ENCODE measurements at places on chromosomes 1 and 21.

DNA sequence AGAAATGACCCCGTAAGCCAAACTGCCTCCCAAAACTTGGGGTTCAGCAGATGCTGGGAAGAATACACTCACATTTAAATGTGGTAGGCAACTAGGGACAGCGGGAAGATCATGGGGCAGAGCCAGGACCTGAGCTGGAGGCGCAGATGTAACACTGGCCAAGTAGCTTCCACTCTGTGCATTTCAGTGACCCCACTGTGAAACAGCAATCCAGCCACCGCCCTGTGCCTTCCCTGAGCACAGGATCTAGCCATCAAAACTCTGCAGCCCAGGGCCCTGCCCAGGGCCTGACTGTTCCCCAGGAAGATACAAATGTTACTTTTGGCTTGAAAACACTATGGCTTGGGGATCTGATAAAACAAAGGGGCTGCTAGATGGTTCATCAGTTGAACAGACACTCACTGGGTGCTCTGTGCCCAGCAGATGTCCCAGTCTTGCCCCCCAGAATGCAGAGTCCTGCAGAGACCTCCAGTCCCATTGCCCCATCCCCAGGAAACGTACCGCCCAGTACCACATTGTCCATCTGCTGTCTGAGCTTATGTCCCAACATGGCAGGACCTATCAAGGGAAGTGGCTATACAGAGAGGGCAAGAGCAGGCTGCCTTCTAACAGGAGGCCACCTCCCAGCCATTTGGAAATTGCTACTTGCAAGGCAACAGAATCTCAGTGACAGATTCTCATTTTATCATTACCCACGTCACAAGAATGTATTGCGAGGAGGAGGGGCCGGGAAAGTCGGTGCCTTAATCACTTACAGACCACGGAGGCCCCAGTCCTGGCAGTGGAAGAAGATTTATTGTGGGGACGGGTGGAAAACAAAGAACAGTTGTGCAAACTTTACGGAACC is 124.0 kb downstream of the DMRTB1 start:
- peak; percentile 87 for DNase-seq

DNA sequence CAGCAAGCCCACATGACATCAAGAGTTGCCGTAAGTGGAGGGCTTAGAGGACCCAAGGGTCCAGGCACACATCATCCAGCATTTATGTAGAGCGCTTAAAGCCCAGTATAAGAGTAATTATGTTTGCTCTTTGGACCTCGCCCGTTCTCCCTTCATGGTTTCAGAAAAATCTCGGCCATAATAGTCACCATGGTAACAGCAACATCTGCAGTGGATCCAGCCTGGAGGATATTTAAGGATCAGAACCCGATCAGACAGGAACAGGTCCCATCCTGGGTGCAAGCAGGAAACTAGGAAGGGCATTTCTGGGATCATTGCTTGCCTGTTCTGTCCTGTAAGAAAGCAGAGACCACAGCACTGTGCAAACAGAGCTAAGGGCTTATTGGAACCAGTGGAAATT is 89.9 kb upstream of the KAZN start:
- DNase-seq = no peak

GRCh38 chr1:26690157-26690556 is 5.7 kb upstream of the ARID1A start:
- no peak for DNase-seq

- DNase-seq = no peak
These were observed 32.1 kb downstream of the CD244 start for GRCh38 chr1:160830321-160831153.

DNA sequence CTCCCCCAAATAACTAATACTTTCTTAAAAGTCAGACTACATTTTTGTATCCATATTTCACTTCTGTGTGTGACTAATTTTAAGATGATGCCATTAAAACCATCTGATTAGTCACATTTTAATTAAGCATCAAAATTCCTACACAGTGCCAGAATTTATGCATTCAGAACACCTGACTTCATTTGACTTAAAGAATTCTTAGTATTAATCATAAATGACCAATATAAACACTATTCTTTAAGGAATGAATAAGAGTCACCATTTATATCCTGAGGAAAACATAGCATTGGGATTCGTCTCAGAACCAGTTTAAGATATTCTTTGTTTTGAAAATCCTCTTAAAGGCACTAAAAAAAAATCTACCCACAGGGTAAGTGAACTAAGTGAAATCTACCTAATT is 37.0 kb downstream of the TM2D1 start:
- DNase-seq = no peak

- no peak for DNase-seq
These were observed 76.8 kb upstream of the COX20 start for GRCh38 chr1:244758708-244759107.

DNA sequence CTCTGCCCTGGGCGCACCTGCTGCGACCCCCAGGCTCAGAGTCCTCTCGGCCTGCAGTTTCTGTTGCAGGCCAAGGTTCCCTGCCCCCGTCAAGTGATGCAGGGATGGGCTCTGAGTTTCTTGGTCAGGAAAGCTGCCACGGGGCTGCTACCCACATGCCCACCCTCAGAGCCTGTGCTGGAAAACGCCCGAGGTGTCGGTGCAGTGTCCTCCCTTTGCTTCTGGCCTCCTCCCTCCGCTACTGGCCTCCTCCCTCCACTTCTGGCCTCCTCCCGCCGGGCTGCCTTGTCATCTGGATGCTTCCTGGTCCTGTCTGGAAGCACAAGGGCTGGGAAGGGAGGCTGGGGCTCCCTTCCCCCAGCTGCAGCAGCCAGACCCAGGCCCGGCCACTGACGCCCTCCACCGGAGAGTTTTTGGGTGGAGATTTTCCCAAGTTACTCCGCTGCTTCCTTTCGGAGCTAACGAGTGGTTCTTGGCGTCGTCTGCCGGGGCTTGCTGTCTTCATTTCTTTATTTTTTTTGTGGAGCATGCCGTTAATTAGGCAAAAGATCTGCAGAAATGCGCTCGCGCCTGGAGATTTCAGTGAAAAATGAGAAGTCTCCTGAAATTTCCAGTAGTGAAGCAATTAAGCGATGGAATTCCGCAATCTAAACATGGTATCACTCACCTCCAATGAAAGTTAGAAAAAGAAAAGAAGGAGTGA is 17.4 kb downstream of the PRDM16 start:
- no peak for DNase-seq

DNA sequence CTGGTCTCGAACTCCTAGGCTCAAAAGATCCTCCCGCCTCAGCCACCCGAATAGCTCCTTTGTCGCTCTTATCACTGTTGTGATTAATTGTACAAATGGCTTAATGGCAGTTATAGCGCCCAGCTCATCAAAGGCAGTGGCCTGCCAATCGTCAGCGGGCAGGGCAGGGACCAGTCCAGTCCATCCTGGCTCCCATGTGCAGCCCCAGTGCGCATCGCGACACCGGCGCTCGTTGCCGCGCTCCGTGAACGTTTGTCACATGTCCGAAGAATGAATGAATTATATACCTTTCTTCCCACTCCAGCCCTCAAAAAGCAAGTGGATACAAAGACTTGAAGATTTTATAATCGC is 18.4 kb downstream of the MTX1 start:
- DNase-seq = peak; percentile 25

DNA sequence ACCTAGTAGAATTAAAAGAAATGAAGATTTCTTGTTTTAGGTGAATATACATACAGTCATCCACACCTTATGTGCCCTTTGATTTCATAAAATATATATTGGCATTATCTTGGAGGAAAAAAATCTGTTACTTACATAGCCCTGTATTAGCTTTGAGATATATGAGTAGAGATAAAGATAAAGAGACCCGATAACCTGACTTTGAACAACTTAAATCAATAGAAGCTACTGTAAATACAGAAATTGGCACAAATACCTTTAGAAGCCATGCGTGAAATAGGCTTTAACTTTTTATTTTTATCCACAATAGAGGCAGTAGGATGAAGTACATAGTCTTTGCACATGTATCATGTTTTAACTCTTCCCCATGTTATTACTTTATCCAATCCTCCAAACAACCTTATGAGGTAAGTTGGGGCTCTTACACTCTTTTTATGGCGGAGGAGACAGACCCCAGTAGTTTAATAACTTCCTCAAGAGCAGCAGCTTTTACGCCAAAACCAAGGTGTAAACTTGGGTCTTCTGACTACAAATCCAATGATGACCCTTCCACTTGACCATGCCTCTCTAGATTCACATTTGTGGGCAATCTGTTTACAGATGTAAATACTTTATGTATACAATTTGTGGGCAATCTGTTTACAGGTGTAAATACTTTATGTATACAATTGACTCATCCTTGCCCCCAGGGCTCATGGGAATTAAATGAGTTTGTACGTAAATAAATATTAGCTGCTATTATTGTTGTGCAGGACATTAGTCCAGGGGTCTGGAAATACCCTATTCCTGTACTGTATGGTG is 2.1 kb downstream of the CD55 start:
- DNase-seq = no peak

- no peak for DNase-seq
These were observed 13.7 kb upstream of the ARTN start for GRCh38 chr1:43919906-43920305.

GRCh38 chr1:69569576-69570328 is 2.0 kb downstream of the LRRC7 start:
- DNase-seq = no peak

DNA sequence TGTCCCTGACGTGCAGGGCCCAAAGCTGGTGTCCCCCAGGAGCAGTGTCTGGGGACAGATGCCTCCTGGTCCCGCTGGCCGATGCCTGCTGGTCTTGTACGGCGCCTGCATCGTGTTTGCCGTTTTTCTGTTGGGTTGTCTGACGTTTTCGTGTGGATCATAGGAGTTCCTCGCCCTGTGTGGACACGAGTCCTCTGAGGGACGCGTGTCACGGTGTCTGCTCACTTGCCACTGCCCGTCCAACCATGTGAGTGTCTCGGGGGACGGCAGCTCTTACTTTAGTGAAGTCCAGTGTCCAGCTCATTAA is 7.4 kb downstream of the MIB2 start:
- no peak for DNase-seq

DNA sequence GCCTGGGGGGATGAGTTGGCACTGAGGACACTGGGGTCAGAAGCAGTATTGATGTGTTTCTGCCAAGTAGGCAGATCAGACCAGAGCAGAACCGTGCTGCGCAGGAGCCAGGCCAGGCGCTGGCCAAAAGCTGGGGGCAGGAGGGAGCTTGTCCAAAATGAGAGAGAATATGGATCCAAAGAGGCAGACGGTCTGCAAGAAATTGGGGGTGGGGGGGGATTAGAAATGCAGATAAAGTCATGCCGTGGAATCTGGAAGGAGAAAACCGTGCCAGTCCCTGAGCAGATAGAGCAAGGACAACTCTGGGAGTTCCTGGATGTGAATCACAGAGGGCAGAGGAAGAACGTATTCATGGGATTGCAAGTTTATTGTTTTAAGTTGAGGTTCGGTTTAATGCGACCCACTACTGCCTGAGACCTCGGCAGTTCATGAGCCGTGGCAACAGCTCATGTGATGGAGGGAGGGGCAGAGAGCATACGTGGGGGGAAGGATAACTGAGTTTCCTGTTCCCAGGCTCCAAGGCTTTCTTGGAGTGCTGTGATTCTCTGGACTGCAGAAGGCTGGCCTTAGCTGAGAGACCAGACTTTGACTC is 224.0 kb downstream of the FGGY start:
- peak; percentile 27 for DNase-seq

DNA sequence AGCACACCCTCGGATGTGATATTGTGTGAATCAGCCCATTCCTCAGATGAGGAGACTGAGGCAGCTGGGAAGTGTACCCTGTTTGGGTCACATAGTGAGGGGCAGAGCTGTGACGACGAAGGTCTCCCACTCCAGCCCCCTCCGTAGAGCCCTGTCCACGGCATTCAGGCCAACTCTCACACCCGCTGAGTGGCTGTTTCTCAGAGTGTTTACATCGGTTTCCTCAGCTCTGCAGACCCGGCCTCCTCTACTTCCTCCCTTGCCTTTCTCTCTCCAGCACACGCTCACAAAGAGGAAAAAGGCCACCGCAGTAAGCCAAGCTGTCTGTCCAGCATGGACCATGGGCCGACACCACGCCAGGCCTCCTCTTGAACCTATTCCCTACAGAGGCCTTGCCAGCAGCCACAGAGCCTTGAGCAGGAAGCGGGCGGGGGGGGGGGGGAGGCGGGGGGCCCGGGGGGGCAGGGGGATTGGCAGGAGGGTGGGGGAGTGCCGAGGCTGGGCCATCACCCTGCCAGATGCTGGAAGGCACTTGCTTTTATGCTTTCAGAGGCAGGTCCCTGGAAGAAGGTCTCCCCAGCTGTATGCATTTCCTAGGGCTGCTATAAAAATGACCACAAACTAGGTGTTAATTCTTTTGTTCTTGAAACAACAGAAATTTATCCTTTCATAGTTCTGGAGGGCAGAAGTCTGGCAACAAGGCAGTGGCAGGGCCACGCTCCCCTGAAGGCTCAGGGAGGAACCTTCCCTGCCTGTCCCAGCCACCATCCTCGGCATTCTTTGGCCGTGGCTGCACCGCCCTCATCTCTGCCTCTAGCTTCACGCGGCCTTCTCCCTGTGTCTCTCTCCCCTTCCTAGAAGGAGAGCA is 178.4 kb downstream of the PSMG1 start:
- peak; percentile 50 for DNase-seq

DNA sequence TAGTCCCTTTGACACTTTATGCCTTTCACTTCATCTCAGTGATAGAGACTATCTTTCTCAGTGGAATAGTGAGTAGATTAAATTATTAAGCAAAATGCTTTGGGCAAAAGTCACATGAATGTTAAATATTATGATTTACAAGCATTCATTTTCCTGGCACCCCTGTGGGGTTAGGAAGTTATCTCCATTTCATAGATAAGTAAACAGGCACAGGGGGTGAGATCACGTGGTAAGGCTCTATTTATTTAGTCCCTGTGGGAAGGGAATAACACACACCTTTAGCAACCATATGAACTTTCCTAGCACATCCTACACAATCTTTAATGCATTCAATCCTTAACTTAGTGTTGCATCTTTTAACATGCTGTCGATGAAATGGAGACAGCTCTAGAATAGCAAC is 12.3 kb downstream of the PSMB2 start:
- DNase-seq = no peak

DNA sequence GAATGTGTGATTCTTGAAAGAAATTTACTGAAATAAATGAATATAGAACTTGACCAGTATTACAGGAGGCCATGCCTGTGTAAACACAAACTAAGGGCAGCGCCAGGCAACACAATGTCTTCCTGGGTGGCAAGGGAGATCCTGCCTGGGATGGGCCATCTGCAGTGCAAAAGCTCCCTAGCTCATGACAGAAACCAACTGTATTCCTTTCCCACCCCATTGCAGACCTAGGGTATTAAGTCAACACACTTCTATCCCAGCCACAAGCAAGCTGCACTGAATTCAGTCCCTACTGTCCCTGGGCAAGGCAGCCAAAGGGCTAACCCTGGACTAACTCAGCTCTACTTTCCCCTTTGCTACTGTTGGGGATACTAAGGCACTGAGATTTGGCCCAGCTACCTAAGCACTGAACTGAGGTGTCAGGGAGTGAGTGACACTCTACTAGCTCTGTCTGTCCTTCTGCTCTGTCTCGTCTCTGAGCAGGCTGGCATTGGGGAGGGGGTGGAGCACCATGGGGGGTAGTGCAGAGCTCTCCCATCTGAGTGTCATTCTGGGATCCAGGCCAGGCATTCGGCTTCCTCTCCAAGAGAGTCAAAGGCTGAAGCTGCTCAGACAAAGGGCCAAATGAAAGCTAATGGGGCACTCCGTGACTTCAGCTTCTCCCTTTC is 2.5 kb downstream of the INKA2 start:
- peak; percentile 44 for DNase-seq

All from fibroblast of gingiva (primary cell).